ENCODE measurements at places on chromosomes 1 and 21.

DNA sequence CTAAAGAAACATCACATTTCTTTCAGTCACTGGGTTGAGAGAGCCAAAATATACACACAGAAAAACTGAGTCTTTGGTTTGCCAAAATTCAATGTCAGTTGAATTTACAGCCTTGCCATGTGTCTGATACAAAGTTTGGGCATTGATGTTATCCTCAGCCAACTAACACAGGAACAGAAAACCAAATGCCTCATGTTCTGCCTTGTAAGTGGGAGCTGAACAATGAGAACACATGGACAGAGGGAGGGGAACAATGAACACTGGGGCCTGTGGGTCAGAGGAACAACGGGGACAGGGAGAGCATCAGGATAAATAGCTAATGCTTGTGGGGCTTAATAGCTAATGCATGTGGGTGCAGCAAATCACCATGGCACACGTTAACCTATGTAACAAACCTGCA lies 39.6 kb upstream of the C21orf91 start:
- DNase-seq, result no peak

DNA sequence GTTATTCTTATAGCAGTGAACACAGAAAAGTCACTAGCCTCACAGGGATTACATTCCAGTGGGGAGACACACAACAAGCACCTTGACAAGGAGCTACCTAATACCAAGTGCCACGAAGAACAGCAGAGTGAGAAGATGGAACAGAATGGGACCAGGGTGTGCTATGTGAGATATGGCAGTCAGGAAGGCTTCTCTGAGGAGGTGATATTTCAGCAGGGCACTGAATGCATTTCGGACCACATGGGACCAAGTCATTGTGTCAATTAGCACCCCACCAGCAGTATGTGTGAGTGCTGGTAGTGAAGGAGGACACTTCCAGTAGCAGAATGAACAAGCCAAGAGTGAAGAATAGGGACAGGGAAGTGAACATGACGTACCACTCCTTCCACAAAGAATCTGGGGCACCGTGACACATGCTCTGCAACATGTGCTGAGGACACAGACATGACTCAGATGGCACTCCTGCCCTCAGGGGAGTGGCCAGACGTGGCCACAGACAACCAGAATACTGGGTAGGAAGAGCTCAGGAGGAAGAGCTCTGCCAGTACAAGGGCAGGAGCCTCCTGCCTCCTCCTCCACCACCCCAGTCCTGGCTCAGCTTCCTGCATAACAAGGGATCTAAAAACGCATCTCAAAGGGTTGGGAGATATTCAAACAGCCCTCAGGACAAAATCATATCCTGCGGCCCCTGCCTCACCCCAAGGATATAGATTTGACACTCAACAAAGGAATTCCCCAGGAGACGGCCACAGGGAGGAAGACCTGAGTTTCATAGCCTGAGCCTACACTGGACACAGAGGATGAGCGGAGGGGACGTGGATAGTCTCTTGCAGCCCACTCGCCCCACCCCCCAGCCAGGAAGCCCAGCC lies 102.5 kb downstream of the TRABD2B start:
- DNase-seq, result no peak

GRCh38 chr1:183270541-183271141 lies 84.6 kb downstream of the LAMC2 start:
- peak; percentile 65 for DNase-seq

DNA sequence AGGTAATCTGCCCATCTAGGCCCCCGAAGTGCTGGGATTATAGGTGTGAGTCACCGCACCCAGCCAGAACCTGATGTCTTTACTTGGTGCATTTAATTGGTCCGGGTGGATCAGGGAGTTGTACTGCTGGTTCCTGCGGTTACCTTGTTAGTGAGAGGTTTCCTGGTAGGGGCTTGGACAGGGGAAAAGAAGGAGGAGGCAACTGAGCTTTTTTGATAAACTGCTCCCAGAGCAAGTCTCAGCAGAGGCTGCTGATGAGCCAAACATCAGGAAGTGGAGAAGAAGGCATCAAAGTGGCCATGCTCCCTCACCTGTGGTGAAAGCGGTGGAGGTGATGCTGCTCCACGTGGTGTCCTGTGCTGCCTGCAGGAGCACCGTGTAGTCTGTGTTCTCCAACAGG lies 161.5 kb upstream of the KIAA0040 start:
- no peak for DNase-seq

- no peak for DNase-seq
Measured at GRCh38 chr1:152679459-152679858, 4.4 kb downstream of the LCE2C start.

GRCh38 chr1:27821761-27822315 lies 8.7 kb upstream of the PPP1R8 start:
- DNase-seq, result no peak

DNA sequence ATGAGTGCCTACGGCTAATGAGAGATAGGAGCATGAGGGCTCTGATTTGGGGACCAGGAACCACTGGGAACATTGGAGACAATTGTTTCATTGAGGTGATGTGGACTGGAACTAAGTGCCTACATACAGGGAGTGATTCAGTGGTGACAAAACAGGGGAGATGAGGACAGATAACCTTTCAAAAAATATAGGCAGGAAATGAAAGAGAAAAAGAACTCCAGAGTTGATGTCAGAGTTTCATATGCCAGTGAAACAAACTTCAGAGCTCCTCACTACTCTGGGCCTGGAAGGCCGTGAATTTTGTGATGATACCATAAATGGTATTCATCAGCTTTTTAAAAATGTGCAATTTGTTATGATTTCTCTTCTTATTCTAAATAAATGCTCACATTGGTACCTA lies 39.3 kb downstream of the FASLG start:
- peak; percentile 7 for DNase-seq

All from GM12865 (cell line).